ENCODE measurements at places on chromosomes 1 and 21.

GRCh38 chr1:36174713-36175112 lies 18.8 kb downstream of the MAP7D1 start:
- DNase-seq: peak; percentile 34

GRCh38 chr1:46188295-46189030 lies 9.8 kb downstream of the POMGNT1 start:
- DNase-seq: peak; percentile 25

DNA sequence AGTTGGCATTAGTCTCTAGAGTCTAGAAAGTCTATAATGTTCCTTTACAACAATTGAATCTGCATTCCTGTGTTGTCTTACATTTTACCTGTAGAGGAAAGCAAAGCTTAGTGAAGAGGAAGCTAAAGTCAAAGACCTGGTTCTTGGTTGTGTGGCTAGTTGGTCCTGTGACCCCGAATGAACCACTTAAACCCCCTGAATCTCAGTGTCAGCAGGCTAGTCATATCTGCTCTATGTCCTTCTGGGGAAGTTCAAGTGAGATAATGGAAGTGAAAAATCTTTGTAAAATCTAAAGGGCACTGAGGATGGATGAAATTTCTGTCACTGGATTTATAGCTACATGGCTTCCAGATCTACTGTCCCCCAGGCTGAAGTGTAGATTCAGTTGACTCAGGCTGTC lies 24.0 kb upstream of the AIM2 start:
- DNase-seq: no peak

DNA sequence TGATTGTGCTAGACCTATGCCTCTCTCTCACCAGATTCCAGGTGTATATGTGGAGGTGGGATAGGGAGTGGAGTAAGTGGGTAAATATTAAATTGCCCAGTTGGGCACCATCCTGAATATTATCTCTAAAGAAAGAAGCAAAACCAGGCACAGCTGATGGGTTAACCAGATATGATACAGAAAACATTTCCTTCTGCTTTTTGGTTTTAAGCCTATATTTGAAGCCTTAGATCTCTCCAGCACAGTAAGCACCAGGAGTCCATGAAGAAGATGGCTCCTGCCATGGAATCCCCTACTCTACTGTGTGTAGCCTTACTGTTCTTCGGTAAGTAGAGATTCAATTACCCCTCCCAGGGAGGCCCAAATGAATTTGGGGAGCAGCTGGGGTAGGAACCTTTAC lies at the start of gene FCER1A:
FCER1A (plus strand) TSS at position 242 of the 400 bp plus-strand sequence; CDS start at position 271, 29 bp downstream.
- DNase-seq: no peak

GRCh38 chr1:172467446-172467845 lies 23.6 kb upstream of the PIGC start:
- no peak for DNase-seq

DNA sequence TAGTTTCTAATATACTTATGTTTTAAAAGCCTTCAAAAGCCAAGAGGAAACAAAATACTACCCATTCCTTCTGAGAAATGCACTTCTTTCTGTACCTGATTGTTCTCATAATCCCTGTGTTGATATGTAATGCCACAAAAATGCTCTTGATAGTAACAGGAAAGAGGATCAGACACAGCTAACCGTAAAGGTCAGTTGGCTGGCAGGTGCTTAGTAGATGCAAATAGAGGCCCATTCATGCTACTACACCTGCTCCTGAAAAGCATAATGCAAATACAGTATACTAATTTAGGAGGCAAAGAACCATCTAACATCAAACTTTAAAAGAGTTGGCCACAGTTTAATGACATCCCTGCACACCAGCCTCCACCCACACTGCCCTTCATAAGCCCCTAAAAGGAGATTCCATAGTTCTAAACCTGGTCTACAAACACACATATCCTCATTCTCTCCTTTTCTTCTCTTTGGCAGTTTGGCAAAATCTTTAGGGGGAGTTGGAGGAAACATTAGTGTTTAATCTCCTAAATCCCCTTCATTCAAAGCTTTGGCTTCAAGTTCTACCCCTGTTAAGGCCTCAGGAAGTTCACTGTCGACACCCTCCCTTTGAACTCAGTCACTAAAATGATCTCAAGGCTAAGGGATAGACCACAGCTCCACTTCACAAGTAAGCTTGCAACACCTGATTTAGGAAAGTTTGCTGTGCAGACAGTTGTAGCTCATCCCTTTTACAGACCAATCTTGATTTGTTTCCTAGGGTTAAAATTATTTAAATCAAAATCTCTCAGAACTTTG lies 2.9 kb upstream of the CD46 start:
- peak; percentile 81 for DNase-seq

GRCh38 chr1:64900916-64901315 lies 65.4 kb downstream of the JAK1 start:
- no peak for DNase-seq

DNA sequence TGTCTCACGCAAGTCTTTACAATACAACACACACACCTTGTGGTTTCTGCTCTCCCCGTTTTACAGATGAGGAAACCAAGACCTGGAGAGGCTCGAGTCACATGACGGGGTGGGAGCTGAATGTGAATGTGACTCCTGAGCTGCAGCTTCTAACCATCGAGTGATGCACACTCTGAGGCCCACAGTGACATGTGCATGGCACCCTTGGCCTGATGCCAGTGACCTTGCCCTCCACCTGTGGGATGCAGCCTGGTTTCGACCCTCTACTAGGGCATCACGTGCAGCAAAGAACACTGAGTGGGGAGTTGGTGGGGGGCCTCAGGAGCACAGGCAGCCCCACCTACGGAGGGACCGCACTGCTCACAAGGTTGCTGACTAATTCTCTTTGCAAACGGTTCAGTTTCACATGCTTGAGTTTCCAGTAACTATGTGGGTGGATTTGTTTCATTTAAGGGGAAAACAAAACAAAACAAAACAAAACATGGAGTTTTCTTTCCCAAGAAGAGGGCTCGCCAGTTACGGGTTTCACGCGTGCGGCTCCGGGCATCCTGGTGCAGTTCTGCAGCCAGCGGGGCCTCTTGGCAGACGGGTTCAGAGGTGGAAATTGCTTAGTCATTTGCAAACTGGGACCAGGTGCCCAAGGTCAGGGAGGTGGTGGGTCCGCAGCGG lies 22.9 kb downstream of the SPSB1 start:
- no peak for DNase-seq

- DNase-seq: no peak
Measured at GRCh38 chr1:6984986-6985385, 199.7 kb downstream of the CAMTA1 start.

DNA sequence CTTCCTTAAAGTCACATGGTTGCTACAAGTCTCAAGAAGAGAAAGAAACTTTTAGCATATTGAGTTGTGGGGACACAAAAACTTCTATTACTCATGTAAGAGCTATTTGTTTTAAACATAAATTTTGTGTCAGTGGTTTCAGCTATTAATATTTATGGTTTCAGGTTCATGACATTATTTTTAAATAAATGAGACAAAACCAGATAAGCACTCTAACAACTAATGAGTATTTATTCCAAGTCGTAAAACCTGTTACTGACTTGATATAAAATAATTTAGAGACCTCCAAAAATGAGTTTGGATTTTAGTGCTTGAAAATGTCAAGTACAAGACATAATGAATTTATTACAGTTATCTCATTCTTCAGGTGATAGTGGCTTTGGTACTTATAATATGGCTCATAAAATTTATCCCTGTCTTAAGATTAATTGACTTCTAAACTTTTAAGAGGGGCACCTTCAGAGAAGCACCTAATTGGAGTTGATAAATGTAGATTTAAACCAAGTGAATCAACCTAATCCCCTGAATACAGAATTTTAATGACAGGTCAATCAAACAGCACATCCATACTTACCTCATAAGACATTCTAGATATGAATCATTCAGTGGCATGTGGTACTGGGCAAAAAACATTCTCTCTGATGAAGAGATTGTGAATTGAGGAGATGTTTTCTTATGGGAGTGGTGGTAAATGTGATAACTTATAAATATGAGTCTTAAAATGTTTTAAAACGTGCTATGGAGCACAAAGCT lies 167.7 kb upstream of the PTGFR start:
- DNase-seq: no peak

- no peak for DNase-seq
Measured at GRCh38 chr1:2406451-2407041, 5.8 kb downstream of the PEX10 start.

- DNase-seq: no peak
Measured at GRCh38 chr21:29496337-29496736, 197.6 kb downstream of the BACH1 start.

DNA sequence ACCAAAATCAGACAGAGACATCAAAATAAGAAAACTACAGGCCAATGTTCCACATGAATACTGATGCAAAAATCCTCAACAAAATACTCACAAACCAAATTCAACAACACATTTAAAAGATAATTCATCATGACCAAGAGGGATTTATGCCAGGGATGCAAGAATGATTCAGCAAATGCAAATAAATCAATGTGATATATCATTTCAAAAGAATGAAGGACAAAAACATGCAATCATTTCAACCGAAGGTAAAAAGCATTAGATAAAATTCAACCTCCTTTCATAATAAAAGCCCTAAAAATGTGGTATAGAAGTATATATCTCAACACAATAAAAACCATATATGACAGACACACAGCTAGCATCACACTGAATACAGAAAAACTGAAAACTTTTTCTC lies 81.5 kb upstream of the LYPLAL1 start:
- no peak for DNase-seq

GRCh38 chr1:10635085-10635896 lies 160.5 kb downstream of the PEX14 start:
- no peak for DNase-seq

GRCh38 chr1:13618483-13618882 lies 34.9 kb downstream of the PDPN start:
- DNase-seq: no peak

- DNase-seq: no peak
Measured at GRCh38 chr1:105492921-105493320, 1563.6 kb upstream of the PRMT6 start.

- DNase-seq: no peak
Measured at GRCh38 chr1:182680408-182680807, 4.0 kb downstream of the RGS8 start.

GRCh38 chr1:16125088-16125470 lies 30.8 kb downstream of the EPHA2 start:
- no peak for DNase-seq

DNA sequence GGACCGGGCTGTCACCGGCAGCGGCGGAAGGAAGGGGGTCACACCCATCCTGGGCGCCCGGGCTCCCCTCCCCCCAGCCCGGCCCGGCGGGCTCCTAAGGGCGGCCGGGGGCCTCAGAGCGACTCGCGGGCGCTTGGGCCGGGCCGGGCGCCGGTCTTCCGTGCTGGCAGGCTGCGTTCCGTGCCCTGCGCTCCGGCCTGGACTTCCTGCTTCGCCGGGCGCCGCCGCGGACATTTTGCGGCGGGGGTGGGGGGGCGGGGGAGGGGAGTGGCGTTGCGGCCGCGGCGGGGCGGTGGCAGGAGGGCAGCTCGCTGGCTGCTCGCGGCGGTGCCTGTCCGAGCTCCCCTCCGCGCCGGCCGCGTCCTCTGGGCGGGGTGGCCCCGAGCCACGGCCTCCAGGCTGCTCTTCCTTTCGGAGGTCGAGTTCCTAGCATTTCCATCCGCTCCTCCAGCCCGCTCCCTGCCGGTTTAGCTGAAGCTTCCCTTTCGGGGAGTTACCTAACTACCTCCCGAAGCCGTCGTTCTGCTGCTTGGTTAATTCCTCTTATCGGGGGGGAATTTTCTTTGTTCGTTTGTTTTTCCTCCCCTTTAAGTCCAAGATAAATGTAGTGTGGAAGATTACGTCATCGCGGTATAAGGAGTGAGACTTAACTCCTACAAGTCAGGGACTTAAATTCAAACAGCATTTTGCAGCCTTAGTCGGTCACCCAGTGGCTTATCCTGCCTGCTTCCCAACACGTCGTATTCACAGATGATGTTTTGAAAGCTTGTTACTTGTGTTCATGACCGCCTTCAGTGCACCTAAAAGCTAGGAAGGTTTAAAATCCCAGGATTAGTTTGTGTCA lies 730 bp downstream of the CDC42 start:
- no peak for DNase-seq

DNA sequence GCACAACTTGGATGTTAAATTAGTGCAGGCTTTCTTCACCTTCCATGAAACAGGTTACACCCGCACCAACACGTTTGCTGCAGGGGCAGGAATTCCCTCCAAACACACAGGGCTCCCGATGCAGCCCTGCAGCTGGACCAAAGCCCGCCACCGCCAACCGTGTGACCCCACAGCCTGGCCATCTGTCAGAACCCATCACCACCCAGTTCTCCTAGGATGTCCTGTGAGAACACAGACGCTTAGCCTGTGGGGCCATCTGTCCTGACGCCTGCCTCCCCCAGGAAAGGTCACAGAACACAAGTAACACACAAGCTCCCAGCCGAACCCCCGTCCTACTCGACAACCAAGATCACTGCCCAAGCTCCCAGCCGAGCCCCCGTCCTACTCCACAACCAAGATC lies 108.1 kb downstream of the NPHP4 start:
- DNase-seq: no peak

- no peak for DNase-seq
Measured at GRCh38 chr1:153550827-153551500, 1.9 kb upstream of the S100A3 start.

- DNase-seq: no peak
Measured at GRCh38 chr1:63403386-63403785, 36.0 kb downstream of the ALG6 start.

GRCh38 chr1:239483391-239483790 lies 97.0 kb downstream of the CHRM3 start:
- DNase-seq: no peak

DNA sequence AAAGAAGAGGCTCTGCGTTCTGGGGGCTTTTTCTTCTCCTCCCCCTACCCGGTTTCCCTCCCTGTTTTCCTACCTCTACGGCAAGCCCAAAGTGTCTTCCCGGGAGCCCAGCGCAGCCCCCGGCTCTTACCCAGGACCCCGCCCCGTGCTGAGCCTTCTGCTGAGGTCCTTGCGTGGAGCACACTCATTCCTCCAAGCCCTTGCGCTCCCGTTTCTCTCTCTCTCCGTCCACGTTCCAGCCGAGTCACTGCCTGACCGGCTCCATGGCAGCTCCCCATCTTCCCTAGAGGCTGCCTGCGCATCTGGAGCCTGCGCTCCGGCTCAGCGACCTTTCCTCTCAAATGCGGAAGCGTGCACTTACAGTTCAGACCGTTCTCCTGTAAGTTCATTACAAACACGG lies 24.9 kb upstream of the PDXK start:
- no peak for DNase-seq

DNA sequence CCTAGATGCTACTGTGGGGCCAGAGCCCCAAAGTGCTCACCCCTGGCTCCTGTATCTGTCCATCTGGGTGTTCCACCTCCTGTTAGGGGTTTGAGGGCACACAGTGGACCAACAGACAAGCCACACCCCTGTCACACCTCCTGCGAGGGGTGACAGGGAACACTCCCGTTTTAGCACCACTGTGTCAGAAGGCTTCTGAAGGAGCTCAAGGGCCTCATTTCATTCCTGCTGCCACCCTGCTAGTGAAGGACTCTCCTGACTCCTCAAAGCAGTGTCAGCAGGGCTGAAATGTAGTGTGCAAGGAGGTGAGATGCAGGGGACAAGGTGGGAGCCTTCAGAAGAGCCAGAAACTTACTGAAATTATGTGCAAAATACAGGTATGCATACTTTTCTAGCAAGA lies 174.6 kb downstream of the GPATCH2 start:
- no peak for DNase-seq
